Putamen (tissue), 1 donor: ENCODE measurements at places on chromosomes 7 and 10.

- DNase-seq = no peak
Measured at GRCh38 chr7:134996097-134996550, 9.8 kb downstream of the AGBL3 start.

DNA sequence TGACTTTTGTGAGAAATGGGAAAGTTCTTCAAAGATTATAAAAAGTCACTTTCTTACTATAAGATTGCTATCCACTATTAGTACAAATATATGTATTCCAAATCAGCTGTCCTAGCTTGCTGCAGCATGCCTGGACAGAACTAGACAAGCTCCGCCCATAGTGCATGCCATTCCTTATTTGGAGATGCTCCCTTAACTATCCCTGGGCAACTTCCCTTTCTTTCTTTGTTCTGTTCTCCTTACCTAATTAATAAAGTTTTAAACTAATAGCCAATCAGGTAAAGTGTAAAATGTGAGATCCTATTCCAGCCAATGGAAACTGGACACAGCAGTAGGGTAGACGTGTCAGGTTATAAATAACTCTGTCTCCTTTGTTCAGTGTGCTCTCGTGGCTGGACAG, 281.9 kb downstream of the CAMK1D start:
- no peak for DNase-seq

- no peak for DNase-seq
Measured at GRCh38 chr7:73811760-73812168, 19.0 kb upstream of the CLDN4 start.

- no peak for DNase-seq
Measured at GRCh38 chr7:127935847-127936376, 95.3 kb downstream of the LRRC4 start.

DNA sequence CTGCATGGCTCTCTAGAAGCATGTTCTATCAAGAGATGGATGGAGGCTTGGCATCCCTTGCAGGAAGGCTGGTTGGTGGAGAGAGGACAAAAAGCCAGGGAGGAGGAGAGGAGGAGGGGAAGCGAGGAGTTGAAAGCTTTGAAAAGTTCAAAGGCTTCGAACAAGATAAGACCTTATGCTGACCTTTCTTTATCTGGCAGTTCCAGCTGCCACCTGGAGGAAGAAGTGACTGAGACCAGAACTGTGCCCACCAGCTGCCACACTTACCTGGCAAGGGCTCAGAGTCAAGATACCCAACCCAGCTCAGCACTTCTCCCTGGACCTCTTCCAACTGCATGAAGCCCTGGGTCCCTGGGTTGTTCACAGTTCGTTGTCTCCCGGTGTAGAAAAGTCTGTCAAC, 14.8 kb downstream of the CCL24 start:
- no peak for DNase-seq

GRCh38 chr10:28959850-28960501, 282.7 kb downstream of the BAMBI start:
- peak; percentile 23 for DNase-seq

- no peak for DNase-seq
Measured at GRCh38 chr7:117134889-117135552, 181.7 kb downstream of the ST7 start.

GRCh38 chr7:24665564-24666294, 91.5 kb downstream of the GSDME start:
- peak; percentile 19 for DNase-seq

DNA sequence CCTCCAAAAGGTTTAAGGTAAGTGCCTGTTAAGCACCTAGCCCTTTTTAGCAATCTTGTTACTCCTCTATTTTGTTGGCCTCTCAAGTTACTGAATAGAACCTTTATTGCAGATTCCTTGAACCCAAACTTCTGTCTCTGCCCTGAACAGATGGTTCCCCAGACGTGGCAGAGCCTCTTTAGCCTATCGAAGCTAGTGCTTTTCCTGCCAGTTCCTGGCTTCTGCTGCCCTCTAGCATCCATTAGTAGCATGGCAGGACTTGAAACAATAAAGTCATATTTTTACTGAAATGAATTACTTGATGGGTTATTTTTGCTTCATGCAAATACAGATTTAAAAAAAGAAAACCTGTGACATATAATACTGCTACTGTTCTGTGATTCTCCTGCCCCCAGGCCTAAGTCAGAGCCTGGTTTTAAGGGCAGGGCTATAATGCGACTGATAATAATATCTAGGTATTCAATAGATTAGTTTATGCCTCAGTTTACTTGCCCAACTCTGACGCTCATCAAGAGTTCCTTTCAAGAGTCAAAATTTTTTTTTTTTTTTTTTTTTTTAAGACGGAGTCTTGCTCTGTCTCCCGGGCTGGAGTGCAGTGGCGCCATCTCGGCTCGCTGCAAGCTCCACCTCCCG, 84.3 kb upstream of the PHF14 start:
- DNase-seq = peak; percentile 33
